ENCODE measurements at places on chromosomes 12 and 14.

DNA sequence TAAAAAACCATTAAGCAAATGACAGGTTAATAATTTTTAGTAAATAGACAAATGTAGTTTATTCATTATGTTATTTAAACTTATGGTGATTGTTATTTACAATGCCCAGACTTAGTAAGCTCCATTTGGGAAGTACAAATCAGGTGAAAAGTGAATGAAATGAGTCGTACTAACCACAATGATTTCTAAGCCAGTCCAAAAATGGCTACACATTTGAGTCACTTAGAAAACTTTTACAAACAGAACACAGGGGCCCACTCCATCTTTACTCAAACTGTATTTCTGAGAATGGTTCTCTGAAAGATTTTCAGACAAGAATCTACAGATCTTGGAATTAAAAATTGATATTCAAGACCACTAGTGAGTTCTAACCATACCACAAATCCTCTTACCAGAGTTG lies 653.3 kb upstream of the MIS18BP1 start:
- no peak for DNase-seq

- DNase-seq, result no peak
These were observed 539.7 kb downstream of the SNAPC1 start for GRCh38 chr14:62301911-62302310.

GRCh38 chr14:49550286-49551184 lies 35.6 kb downstream of the RPS29 start:
- no peak for DNase-seq

GRCh38 chr12:14260011-14260993 lies 105.2 kb upstream of the ATF7IP start:
- DNase-seq, result no peak

GRCh38 chr12:2298556-2299200 lies 245.9 kb downstream of the CACNA1C start:
- DNase-seq, result no peak

DNA sequence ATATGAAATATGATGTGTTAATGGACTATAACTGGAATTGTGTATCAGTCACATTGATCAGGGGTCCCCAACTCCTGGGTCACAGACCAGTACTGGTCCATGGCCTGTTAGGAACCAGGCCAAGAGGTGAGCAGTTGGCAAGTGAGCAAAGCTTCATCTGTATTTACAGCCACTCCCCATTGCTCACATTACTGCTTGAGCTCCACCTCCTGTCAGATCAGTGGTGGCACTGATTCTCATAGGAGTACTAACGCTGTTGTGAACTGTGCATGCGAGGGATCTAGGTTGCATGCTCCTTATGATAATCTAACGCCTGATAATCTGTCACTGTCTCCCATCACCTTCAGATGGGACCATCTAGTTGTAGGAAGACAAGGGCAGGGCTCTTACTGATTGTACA lies 72.3 kb downstream of the CDK17 start:
- no peak for DNase-seq

DNA sequence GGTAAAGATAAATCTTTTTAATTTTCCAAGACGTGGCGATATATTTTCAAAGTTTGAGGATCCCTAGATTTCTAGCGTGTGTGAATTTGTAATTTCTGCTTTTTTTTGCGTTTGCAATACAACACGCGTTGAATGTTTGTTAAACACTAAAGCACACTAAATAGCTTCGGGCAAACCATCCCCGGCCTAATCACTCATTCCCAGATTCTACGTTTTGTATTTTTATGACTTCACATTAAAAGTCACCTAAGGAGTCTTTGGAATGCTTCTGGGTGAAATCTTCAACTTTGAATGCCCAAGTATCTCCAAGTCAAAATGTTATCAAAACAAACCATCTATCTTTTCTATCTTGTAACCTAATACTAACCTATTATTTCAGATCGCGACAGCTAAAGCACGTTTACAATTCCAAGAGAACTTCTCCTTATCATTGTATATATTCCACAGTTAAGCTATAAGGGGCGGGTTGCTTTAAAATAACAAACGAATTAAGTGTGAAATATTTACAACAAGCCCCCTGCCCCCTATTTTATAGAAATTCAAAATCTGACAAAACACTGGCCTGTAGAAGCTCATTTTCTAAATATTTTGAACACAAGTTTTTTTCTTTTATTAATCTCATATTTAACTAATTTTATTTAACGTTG lies 1.1 kb downstream of the ALX1 start:
- DNase-seq, result no peak

DNA sequence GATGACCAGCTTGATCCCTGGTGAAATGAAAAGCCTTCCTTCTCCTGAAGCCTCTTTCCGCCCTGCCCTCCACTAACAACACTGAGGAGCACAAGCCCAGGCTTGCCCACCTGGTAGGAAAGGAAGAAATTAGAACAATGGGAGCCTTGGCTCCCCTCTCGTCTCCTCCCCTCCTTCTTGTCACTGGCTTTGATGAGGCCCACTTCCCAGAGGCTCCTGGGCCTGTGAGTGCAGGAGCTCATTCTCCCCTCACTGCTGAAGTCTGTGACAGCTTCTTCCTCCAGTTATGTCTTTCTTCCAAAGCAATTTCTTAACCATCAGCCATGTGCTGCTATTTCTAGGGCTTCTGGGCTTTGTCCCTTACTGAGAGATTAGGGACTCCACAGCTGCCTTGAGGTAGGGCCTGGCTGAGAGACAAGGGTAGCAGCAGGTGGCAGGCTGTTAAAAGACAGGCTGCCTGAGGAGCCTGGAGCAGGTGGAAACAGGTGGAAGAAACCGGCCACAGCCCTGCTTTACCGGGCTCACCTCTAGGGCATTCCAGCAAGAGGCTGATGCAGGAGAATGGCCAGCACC lies 53.6 kb upstream of the SRSF5 start:
- no peak for DNase-seq
